ENCODE measurements at places on chromosomes 12 and 14.

DNA sequence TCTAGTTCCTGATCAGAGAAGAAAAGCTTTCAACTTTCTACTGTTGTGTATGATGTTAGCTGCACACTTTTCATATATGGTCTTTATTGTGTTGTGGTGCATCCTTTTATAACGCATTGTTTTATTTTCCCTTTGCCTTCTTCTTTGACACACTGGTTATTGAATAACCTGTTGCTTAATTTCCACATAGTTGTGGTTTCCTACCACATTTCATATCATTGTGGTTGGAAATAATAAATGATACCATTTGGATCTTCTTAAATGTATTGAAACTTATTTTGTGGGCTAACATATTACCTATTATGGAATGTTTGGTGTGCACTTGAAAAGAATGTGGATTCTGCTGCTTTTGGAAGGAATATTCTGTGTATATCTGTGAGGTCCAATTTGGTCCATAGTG lies 64.9 kb downstream of the GPHN start:
- no peak for DNase-seq

- DNase-seq: no peak
Observed at GRCh38 chr12:30696103-30696408, 387 bp upstream of the IPO8 start.

DNA sequence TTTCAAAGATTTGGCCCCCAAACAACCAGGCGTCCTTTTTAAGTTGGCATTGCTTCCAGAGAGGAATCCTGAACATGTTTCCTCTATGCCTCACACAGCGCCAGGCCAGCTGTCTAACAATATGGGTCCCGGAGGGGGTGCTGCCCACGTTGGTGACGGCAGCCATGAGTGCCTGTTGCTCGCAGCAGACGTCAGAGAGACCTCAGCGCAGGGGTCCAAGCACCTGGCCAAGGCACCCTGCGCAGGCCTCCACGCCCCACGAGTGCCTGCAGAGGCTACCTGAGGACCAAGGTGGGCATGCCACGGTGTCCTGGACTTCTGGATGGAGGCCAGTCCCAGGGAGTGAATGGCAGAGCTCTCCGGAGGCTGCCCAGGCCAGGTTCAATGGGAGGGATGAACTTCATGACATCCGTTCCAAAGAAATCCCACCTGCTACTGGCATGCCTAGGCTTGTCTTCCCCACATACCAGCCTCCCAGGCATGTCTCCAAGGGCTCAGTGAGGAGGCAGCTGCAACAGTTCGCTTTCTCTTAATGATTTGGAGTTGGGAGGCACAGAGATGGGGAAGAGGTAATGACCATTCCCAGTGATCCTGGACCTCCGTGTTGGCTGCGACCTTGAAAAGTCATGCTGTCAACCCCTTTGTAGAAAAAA lies 11.6 kb upstream of the FOXN3 start:
- DNase-seq: no peak

DNA sequence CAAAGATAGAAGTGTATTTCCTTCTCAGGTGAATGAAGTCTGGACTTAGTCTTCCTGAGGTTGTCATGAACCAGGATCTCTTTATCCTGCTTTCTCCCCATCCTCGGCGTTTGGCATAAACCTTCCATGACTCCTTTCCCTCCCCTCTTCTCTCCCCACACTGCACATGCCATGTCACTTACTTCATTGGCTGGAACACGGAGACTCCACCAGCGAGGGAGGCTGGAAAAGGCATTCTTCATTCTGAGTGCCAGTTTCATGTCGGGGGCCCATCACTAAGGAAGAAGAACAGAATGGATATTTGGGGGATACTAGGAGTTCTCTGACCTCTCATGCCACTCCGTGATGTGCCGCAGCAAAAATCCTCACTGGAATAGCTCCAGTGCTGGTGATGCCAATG lies 105.6 kb downstream of the VCPKMT start:
- DNase-seq: no peak

DNA sequence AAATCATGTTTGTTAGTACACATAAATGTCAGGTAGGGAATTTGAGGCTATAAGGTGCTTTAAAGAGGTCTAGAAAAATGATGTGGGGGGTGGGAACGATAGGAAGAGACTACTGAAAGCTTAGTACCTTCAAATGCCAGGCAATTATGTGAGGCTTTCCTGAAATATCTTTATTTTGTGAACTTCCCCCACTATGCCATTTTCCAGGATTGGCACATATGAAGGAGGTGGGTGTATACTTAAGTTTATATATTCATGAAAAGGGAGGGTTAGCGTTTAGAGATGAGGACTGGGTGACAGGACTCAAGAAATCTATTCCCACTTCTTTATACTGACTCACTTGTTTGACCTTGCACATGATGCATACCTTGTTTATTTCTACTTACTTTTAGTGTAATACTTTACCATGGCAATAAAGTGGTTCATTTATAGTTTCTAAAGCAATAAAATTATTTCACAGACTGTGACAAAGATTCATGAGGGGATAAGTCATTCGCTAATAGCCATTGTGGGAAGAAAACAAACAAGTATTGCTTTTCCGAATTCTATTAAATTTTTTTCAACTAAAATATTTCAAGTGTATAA lies 77.1 kb downstream of the PLEKHA5 start:
- no peak for DNase-seq

DNA sequence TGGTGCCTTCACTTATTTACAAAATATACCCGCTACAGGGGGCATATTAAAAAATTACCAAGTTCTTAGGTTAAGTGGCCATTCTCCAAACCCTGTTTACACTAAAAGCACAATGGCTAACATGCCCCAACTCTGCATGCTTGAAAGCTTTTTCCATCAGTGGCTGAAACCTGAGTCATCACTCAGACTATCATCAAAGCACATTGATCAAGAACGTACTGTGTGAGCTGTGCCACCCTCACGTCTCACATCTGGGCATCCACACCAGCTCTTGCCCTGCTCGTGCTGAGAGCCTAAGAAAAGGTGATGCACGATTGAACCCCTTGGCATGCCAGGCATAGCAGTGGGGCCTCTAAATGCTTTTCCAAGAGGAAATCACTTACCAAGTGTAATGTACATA lies 13.2 kb downstream of the AQP6 start:
- DNase-seq: no peak

- DNase-seq: no peak
Observed at GRCh38 chr12:115222220-115222619, 538.2 kb upstream of the TBX3 start.

GRCh38 chr14:65986041-65986440 lies 500.1 kb upstream of the CCDC196 start:
- no peak for DNase-seq

DNA sequence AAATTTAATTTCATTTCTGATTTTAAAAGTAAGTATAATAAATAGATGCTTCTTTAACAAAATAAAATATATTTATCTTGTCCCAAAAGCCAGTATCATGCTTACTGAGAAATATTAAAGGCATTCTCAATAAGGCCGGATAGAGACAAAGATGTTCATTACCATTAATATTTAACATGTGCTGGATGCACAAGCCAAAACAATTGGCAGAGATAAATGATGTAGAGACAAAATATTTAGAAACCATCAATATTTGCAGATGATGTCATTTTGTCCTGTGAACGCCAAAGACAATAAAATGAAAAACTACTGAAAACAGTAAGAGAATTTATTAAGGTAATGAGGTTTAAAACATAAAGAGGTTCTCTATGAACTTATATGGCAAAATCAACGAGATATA lies 313.5 kb downstream of the ITPR2 start:
- DNase-seq: no peak

GRCh38 chr14:70871001-70871400 lies 36.3 kb upstream of the PCNX1 start:
- no peak for DNase-seq

DNA sequence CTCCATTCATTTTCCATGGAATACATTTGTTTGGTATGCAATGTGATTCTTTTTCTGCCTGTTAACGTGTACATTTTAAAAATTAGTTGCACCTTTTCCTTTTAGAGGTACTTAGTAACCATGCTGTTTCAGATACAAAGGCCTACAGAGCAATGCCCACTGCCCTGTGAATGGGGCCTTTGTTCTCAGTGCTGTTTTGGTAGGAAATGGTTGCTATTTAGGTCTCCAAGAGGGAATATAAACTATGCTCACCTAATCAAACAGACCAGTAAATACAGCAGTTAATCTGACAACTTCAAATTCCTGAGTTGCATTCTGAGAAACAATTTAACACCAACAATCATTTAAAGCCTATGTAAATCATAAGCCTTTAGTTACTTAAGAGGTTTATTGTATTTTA lies 188.7 kb downstream of the BCAT1 start:
- no peak for DNase-seq

- DNase-seq: peak; percentile 94
Observed at GRCh38 chr12:51326698-51327439, 2.9 kb upstream of the BIN2 start.

GRCh38 chr12:32115404-32116104 lies 8.9 kb downstream of the BICD1 start:
- peak; percentile 39 for DNase-seq

- no peak for DNase-seq
Observed at GRCh38 chr14:77116172-77116817, 18.2 kb downstream of the CIPC start.

GRCh38 chr12:1796515-1797010 lies 23.8 kb upstream of the LRTM2 start:
- DNase-seq: no peak

DNA sequence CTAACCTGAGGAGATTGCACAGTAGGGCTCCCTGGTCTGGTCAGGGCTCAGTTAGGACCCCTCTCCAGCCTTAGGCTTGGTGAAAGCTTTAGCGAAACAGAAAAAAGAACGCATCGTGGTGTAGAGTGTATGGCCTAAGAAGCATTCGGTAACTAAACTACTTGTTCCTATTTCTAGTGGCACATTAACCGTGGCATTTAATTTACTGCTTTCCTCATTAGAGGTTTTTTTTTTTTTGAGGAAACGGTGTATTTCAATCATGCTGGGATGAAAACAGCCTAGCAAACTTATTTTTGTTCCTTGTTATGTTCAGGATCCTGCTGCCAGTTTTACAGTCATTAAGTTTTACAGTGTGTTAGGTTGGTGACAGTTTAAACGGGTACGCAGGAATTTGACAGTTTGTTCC lies 518 bp upstream of the OSBPL8 start:
- DNase-seq: no peak

GRCh38 chr14:42710071-42710470 lies 1103.4 kb downstream of the LRFN5 start:
- DNase-seq: no peak

- DNase-seq: no peak
Observed at GRCh38 chr12:130632642-130633041, 83.5 kb downstream of the RIMBP2 start.

GRCh38 chr12:111221062-111222026 lies 147.6 kb downstream of the PHETA1 start:
- DNase-seq: no peak

GRCh38 chr14:97270308-97270707 lies 473.1 kb downstream of the VRK1 start:
- DNase-seq: no peak

GRCh38 chr14:22296722-22297121 lies 292.3 kb downstream of the DAD1 start:
- no peak for DNase-seq

GRCh38 chr12:107485731-107486130 lies 199.9 kb upstream of the PWP1 start:
- DNase-seq: no peak

- no peak for DNase-seq
Observed at GRCh38 chr14:100828031-100828769, 2.3 kb downstream of the MEG3 start.

GRCh38 chr12:9813821-9814798 lies 13.2 kb upstream of the KLRF1 start:
- no peak for DNase-seq

GRCh38 chr12:78118036-78118435 lies 287.3 kb downstream of the NAV3 start:
- DNase-seq: no peak

DNA sequence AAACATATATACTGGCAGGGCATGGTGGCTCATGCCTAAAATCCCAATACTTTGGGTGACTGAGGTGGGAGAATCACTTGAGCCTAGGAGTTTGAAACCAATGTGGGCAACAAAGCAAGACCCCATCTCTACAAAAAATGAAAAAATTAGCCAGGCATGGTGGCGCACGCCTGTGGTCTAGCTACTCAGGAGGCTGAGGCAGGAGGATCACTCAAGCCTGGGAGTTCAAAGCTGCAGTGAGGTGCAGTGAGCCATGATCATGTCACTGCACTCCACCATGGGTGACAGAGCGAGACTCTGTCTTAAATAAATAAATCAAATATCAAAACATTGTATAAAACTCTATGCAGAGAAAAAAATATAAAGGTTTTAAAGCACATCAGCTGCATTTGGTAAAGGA lies 5.2 kb downstream of the FMNL3 start:
- DNase-seq: no peak

GRCh38 chr14:79483477-79484388 lies 727.6 kb downstream of the DIO2 start:
- DNase-seq: no peak

DNA sequence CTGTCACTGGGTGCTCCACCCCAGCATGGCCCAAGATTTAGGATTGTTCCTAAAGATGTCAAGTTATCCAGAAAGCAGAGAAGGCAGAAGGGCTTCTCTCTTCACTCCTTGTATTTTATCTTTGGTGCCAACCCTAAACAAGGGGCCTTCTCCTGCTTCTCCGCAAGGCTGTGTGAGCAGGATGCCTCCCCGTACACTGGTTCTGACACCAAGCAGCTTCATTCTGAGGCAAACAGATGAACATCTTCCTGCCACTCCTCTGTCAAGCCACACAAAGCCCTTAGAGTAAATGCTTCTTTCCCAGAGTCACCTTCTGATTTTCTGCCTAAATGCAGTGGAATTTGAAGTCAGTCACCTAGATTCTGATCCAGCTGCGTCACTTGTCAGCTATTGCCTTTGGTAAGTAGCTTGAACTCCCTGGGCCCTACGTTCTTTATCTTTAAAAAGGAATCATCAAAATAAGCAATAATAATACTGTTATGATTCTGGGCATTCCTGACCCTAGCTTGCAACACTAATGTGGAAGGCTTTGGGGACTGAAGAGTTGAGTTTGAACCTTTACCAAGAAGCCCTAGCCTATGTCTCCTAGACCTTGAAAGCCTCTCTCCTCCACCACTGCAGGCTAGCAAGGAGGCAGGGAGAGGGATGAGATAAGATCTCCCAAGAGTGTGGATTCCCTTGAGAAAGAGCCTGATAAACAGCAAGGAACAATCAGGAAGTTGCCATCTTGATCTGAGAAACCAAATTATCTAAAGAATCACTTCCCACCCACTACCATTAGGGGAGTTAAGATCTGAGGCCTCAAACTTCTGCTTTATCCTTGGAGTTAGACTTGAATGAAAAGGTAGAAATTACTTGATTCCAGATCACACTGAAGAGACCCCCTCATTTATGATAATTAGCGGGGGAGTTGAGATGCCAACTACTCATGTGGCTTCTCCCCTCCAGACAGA lies 5.7 kb downstream of the KRT73 start:
- DNase-seq: no peak

GRCh38 chr12:122435186-122435585 lies 12.7 kb upstream of the CLIP1 start:
- no peak for DNase-seq

GRCh38 chr12:78395961-78396360 lies 468.6 kb upstream of the SYT1 start:
- DNase-seq: no peak

- no peak for DNase-seq
Observed at GRCh38 chr12:90163975-90164374, 455.3 kb upstream of the ATP2B1 start.

- DNase-seq: no peak
Observed at GRCh38 chr14:54633076-54633475, 66.1 kb downstream of the SAMD4A start.

- no peak for DNase-seq
Observed at GRCh38 chr12:41407232-41407799, 219.2 kb downstream of the PDZRN4 start.

Data from HL-60 (cell line).